Posterior cingulate gyrus (tissue), 11 donors: ENCODE measurements at places on chromosomes 6 and 20.

GRCh38 chr6:46994933-46995332, 47.2 kb downstream of the ADGRF1 start:
- no peak for DNase-seq

DNA sequence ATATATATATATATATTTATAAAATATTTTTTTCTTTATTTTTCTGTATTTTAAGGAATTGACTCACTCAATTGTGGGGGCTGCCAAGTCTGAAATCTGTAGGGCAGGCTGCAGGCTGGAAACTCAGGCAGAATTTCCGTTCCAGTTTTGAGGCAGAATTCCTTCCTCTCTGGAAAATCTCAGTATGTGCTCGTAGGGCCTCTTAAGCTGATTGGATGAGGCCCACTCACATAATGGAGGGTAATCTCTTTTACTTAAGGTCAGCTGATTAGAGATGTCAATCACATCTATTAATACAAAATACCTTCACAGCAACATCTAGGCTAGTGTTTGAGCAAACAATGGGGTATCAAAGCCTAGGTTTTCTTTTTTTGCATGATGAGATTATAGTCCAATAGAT, 244.7 kb upstream of the RNF24 start:
- DNase-seq = no peak

GRCh38 chr6:111626441-111626840, 20.8 kb upstream of the TRAF3IP2 start:
- DNase-seq = no peak

DNA sequence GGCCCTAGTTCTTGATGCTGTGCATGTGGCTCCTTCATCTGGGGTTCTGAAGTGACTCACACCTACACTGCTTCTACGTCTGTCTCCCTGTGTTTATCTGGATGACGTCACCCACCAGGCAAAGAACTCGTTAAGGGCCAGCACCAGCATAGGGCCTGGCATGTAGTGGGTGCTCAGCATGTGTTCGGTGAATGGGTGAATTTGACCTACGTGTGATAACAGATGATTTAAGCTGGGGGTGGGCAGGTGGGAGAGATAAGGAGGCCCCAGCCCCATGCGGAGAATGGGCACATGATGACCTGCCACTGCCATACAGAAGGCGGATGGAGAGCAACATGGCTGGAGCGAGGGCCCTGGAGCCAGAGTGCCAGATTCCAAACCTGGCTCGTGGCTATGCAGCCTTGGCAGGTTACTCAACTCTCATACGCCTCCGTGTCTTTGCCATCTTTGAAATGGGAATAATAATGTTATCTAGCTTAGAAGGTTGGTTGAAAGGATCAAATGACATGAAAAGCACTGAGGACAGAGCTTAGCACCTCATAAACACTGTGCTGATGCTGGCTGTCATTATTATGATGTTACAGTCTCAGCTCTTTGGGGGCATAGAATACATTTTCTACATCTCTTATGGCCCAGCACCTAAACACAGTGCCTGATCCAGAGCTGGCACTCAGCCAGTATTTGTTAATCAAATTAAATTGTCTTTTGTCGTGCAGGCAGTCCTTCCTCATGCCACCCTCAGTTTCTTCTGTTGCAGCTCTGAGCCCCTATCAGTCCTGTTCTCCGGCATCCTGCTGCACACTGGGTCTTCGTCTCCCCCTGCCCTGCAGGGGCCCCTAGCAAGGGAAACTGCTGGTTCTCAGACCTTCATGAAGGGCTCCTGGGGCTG, 39.6 kb downstream of the VEGFA start:
- no peak for DNase-seq

- DNase-seq = no peak
These were observed 537 bp downstream of the PPIL4 start for GRCh38 chr6:149545258-149545753.
